ENCODE measurements at places on chromosomes 16 and 17.

DNA sequence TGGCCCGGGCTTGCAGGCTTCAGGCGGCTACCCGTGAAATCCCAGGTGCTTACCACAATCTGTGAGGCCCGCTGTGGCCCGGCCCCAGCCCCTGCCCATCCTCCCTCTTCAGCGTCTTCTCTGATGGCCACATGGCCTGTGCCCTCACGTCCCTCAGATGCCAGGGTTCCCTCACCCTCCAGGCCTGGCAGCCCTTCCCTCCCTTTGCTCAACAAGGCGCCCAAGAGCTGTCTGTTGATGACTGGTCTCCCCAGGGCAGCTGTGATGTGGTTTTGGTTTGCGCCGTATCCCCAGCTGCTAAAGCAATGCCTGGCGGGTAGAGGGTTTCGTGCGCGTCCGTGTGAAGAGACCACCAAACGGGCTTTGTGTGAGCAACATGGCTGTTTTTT is 35.1 kb downstream of the PMM2 start:
- no peak for DNase-seq

GRCh38 chr17:21294321-21295035 is 10.0 kb downstream of the MAP2K3 start:
- DNase-seq: no peak

DNA sequence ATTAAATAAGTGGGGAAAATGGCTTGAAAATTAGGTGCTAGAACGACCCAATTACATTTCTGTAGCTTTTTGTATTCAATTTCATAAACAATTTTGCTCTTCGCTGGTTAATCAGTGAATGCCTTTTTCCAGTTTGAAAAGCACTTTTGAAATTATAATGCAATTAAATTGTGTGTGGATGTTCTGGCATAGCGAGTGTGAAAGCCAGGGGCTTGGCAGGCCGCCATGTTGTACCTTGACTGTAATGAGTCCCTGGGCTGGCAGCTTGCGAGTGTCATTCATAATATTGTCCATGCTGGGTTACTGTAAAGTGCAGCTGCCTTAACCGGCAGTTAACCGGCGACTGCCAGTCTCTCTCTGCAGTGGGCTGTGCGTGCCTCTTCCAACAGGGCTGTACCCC is 177.8 kb downstream of the CCDC182 start:
- no peak for DNase-seq

GRCh38 chr17:16987830-16988601 is 16.1 kb upstream of the TNFRSF13B start:
- no peak for DNase-seq

GRCh38 chr17:70207184-70207583 is 37.9 kb downstream of the KCNJ2 start:
- no peak for DNase-seq

DNA sequence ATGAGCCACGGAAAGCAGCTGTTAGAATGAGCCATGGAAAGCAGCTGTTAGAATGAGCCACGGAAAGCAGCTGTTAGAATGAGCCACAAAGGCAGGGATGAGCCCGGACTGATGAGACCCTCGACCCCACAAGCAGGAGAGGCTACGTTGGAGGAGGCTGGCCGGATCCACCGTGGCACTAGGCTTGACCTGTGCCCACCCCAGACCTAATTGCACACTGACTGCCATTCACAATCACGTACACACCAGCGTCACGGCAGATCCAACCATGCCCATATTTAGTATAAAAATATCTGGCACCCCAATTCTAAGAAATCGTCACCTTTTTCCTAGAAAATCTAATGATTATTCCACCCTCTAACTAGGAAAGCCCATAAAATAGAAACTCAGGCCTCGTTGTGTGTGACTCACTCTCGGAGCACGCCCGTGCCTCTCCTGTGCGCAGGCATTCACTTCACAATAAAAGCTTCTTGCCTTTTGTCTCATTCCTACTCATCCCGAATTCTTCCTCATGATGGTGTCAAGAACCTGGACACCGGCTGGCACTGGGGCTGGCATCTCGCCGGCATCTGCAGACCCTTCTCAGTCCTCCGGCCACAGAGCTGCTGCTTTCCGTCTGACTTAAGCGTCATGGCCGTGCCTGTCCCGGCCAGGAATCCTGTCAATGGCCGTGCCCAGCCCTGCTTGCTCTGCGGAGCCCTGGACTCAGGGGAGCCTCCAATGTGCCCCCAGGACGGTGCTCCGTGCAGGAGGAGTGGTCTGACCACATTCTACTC is 5.5 kb upstream of the SECTM1 start:
- DNase-seq: no peak

- no peak for DNase-seq
Measured at GRCh38 chr17:7341842-7342241, 5.5 kb downstream of the ACAP1 start.

DNA sequence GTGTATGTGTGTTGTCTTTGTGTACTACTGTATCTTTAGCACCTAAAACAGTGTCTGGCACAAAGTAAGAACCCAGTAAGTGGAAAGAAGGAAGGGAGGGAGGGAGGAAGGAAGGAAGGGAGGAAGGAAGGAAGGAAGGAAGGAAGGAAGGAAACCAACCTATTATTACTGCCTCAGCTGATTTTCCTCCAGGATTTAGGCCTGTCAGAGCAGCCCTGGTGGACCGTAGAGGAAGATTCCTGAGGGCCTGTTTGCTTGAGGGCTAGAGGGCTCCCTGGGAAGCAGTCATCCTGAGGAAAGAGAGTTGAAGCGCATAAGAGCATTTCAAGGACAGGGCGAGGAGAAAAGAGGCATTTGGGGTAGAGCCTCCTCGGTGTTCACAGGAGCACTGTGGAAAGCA is 61.5 kb downstream of the WSB1 start:
- DNase-seq: no peak

DNA sequence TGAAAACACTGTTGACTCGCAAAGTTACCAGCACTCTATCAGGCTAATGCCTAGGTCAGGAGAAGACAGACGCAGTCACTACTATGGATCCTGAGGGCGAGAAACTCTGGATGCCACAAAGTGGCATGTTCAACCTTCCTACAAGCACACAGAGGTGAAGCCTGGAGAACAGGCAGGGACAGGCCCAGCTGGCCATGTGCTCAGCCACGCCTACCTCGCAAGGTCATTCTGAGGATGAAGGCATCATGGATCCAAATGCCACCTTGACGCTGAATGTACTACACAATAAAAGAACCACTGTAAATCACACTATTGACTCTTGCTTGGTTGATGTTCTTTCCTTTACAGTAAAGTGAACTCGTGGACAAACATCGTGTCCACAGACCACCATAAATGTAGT is 85.8 kb downstream of the ANKRD11 start:
- no peak for DNase-seq

- DNase-seq: no peak
Measured at GRCh38 chr16:12344577-12345343, 368.2 kb downstream of the SNX29 start.

- DNase-seq: no peak
Measured at GRCh38 chr17:36131421-36131820, 27.8 kb downstream of the CCL4 start.

DNA sequence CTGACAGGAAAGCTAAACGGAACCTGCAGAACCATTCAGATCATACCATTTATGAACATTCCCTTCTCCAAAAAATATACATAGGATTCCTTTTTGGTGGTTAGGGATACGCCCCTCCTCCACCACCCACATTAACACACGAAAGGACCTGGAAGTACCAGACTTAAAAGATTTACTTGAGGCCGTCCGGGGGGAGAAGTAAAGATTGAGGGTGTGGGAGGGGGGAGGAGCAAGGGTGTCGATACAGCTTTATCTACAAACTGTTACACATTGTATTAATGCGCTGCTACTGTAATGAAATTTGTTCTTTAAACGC is 537 bp downstream of the PALB2 start:
- no peak for DNase-seq

- DNase-seq: no peak
Measured at GRCh38 chr17:83176623-83177583, 97.5 kb downstream of the METRNL start.

- DNase-seq: no peak
Measured at GRCh38 chr17:81509972-81510784, 2.4 kb downstream of the ACTG1 start.

- no peak for DNase-seq
Measured at GRCh38 chr16:565419-566330, 1.1 kb upstream of the NHLRC4 start.

DNA sequence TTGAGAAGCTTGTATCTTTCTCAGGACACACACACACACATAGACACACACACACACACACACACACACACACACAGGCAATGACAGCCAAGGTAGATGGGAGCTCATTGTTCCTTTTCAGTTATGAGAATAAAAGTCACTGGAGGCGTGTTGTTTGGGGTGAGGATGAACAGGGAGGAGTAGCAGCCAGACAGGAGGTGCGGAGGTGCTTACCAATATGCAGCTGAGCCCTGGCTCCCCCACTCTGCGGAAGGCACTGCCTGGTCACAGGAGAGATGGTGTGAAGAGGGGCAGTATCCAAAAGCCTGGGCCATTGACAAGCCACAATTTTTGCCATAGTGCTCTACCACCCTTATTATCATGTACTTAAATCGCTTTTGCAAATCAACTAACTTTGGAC is 77.4 kb downstream of the CBLN1 start:
- no peak for DNase-seq

DNA sequence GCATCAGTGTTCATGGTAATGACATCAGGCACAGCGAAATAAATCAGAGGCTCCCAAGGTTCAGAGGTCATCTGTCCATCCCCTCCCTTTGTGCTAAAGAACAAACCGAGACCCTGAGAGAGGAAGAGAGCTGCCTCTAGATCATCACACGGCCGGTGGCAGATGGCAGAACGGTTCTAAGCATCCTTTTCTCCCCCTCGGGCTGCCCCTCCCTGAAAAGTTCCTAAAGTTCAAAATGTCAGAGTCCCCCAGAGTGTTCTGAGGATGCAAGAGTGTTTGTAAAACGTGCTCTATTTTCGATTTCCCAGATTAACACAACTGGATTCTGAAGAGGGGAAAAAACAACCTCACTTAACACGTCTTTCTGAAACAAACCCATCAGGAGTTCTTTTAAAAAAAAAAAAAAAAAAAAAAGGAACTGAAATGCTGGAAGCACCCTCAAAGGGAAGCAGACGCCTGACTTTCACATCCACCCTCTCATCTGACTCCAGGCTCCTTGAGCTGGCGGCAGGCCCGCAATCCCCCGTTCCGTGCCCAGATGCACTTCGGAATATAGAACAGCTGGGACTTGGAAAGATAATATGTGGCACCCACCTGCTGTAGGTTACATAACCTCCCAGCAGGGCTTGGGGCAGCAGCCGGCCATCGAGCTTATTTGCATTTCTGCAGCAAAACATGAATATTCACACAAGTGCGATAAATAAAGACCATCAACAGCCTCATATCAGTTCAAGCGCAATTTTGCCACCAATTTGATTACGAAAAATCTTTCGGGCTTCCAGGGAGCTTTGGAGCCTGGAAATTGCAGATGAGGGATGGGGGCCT is 115.5 kb upstream of the SMURF2 start:
- no peak for DNase-seq

GRCh38 chr17:49779739-49780231 is 8.7 kb upstream of the KAT7 start:
- DNase-seq: no peak

GRCh38 chr16:89261691-89262563 is 44.4 kb downstream of the ZNF778 start:
- DNase-seq: no peak

DNA sequence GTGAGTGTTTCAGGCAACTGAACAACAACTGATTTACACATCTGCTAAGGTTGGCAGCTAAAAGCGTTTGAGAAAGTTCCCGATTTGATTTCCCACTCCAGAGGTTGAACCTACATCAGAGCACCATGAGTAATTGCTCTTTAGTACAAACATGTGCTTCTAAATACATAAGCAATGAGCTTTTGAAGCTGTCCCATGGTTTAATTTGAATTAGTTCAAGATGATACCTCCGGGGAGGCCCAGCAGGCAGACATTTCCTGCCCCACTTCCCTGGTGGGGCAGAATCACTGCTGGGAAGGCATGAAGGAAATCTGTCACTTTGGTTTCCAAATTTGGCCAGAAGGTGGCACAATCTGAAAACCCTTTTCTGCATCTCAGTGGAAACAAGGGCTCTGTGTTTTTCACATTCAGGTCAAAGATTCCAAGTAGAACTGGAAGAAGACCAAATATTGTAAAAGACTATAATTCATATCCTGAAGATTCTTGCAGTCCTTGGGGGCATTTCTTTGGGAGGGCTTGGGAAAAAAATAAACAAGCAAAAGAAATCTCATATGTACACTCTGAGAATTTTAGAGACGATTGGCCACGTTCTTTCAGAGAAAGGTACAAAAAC is 176.2 kb upstream of the FAM20A start:
- DNase-seq: no peak

- DNase-seq: no peak
Measured at GRCh38 chr17:28997806-28998205, 8.0 kb downstream of the SEZ6 start.

DNA sequence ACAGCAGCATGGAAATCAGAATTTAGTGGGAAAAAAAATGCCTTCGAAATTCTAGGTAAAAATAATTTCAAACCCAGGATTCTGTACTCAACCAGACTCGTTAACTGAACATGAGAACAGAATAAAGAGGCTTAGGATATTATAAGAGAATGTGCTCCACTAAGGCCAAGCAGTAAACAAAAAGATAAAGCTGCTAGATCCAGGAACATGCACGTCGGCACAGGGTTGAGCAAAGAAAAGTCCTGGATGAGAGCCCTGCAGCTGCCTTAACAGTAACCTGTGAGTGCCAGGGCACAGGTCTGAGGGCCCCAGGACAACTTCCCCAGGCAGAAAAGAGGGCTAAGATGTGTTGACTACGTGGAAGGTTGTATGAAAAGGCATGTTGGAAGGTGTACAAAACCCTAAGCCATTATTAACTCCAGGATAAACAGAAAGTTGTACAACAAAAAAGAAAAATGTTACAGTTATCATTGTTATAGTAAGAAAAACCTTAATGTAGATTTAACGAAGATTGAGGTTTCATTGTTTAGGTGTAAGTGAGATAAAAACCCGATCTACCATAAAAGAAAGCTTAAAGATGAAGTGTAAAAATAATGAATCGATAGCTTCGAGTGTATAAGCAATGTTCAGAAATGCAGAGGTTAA is 42.3 kb upstream of the RBFOX3 start:
- no peak for DNase-seq

DNA sequence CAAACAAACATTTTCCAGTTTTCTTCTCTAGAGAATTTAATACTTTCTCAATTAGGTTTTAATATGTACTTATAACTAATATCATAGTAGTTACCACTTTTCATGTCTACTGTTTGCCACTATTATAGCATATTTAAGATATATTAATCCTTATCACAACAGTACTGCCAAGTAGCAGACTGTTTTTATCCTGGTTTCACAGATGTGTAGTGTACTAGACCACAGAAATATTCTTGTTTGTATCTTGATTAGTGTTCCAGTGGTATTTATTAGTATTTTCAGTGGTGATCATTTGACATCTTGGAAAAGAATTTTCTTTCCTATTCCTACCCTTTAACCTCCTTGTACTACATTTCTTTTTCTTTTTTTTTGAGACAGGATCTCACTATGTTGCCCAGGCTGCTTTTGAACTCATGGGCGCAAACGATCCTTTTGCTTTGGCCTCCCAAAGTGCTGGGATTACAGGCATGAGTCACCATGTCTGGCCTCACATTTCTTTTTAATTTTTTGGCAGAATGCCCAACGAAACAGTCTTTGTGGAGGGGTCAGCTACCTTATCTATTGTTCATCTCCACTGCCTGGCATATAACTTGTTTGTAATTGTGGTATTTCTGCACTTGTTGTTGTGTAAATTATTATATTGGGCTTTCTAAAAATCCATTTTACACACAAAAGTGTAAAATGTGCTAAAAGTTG is 27.2 kb downstream of the MAP2K4 start:
- DNase-seq: no peak

Data from T-helper 9 cell (primary cell).